ENCODE measurements at places on chromosomes 5 and 9.

GRCh38 chr5:158751961-158752655 is 347.6 kb downstream of the EBF1 start:
- no peak for DNase-seq

GRCh38 chr5:113293975-113294310 is 140.8 kb downstream of the TSSK1B start:
- no peak for DNase-seq

DNA sequence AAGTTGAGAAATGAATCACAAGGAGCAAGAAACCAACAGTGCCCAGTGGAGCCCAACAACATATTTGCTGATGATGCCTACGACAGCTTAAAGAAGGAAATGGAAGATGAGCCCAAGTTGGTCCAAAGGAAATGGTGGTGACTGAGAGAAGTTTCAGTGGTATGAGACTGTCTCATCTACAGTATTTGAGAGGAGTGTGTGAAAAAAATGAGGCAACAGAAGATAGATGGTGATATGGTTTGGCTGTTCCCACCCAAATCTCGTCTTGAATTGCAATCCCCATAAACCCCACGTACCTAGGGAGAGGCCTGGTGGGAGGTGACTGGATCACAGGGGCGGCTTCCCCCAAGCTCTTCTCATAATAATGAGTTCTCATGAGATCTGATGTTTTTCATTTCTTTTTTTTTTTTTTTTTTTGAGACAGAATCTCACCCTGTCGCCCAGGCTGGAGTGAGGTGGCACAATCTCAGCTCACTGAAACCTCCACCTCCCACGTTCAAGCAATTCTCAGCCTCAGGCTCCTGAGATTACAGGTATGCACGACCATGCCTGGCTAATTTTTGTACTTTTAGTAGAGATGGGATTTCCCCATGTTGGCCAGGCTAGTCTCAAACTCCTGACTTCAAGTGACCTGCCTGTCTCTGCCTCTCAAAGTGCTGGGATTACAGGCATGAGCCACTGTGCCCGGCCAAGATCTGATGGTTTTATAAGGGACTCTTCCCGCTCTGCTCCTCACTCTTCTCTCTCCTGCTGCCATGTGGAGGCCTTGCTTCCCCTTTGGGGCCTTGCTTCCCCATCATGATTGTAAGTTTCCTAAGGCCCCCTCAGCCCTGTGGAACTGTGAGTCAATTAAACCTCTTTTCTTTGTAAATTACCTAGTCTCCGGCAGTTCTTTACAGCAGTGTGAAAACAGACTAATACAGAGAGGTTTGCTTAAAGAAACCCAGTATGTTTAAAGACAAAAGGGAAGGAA is 30.2 kb downstream of the EFCAB9 start:
- DNase-seq, result no peak

DNA sequence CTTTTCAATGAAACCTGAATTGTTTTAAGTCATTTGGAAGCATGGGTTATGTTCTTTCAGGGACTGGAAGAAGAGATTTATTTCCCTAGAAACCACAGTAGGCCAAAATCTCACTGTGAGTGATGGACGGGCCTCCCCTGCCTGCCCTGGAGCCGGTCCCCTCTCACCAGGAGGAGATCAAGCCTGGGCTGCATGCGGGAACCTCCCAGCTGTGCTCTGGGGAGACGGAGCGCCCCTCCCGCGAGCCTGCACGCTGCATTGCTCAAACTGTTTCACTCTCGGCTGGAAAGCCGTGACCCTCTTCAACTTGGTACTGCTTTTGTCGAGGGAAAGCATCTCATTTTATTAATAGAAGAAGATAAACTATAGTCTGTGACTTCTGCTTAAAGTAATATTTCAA is 85.4 kb downstream of the IRX2 start:
- DNase-seq, result no peak

DNA sequence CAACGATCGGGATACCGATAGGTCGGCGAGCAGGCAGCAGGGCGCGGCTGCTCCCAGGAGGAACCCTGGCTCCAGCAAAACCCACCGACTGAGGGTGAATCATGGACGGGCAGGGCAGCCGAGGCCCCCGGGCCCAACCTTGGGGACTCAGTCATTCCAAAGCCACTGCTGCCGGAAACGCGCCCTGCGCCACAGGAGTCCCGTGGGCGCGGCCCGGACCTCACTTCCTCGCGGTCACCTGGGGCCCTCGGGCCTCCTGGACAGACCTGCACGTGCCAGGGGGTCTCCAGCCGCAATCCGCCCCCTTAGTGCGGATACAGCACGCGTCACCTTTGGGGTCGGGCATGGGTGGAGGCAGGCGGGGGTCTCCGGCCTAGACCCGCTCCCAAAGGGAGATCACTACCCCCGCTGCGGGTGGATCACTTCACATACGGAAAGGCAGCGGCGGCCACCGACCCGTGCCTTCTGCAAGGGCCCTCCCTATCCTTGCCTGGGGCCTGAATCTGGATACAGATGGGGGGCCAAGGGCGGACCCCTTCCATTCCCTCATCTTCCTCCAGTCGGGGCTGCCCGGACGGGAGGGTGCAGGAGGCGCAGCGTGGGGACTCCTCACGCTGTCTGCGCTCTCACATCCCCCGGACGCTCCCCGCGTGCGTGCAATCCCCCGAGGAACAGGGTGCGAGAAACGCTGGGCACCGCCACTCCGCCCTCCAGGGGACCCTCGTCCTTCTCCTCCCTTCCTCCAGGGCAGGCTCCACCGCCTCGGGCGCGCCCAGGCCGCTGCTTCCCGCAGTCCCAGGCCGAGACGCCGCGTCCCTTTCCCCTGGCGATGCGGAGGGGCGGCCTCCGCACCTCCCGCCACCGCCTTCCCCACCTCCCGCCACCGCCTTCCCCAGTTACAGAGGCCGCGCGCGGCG is 586 bp downstream of the TXN start:
- no peak for DNase-seq

DNA sequence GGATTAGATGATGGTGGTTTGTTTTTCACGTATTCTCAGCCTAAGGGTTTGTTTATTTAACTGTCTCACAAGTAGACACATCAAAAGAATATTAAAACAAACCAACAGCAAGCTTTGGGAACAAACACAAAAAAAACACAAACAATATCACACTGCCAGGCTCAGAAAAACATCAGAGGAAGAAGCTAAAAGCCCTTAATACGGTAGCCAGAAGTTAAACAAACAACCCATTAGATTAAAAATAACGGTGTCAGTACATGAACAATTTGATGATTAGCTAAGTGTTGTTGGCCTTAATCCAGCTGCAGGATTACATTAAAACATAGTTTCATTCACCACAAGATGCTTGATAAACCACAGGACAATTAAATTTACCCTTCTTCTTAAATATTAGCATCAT is 15.9 kb upstream of the DMRT2 start:
- DNase-seq, result no peak

DNA sequence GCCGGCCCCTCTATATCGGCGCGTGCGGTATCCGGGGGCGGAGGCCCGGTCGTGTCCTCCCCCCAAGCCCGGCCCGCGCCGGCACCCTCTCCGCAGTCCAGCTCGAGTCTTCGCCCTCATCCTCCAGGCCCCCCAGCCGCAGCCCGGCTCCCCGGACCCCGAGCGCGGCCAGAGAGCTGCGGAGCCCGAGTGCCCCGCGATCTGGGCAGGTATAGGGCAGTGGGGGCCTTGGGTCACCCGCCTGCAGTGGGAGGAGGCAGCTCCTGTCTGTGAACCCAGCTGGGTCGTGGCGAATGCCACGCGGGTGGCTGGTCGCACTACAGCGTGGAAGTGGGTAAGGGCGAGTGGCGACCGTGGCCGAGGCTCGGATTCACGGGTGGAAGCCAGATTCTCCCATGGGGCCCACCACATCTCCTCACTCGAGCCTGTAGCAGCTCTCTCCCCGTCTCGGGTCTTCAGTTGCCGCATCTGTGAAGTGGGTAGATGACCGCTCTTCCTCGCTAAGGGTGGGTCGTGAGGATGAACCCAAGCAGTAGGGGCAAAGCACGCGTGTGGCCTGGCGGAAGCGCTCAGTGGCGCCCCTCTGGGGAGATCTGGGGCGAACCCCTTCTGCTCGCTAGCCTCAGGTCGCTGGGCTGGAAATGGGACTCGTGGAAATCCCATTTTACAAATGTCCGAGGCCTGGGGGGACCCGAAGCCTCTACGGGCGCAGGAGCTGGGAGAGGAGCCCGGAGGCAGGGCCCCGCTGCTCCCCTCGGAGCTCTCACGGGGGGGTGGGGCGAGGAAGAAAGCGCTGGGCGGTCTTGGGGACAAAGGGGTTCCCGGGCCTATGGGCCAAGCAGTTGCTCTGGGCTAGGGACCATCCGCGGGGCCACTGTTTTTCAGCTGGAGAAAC is 1.9 kb downstream of the NR5A1 start:
- DNase-seq, result no peak

DNA sequence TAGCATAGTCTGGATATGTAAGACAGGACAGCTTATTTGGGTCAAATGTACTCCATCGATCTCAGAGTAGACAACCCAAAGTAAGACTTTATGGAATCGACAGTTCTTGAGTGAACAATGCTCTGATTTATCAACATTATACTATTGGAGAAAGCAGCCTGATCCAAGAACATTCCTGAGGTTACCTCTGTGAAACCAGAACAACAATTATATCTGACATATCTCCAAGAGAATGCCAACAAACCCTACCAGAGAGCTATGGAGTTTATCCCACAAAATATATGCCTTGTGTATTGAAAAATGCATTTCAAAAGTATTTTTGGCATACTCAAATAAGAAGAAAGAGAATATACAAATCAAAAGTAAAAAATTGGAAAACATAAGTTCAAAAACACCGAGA is 1985.9 kb downstream of the EFNA5 start:
- no peak for DNase-seq

GRCh38 chr5:14714706-14715105 is 50.2 kb downstream of the OTULIN start:
- no peak for DNase-seq

DNA sequence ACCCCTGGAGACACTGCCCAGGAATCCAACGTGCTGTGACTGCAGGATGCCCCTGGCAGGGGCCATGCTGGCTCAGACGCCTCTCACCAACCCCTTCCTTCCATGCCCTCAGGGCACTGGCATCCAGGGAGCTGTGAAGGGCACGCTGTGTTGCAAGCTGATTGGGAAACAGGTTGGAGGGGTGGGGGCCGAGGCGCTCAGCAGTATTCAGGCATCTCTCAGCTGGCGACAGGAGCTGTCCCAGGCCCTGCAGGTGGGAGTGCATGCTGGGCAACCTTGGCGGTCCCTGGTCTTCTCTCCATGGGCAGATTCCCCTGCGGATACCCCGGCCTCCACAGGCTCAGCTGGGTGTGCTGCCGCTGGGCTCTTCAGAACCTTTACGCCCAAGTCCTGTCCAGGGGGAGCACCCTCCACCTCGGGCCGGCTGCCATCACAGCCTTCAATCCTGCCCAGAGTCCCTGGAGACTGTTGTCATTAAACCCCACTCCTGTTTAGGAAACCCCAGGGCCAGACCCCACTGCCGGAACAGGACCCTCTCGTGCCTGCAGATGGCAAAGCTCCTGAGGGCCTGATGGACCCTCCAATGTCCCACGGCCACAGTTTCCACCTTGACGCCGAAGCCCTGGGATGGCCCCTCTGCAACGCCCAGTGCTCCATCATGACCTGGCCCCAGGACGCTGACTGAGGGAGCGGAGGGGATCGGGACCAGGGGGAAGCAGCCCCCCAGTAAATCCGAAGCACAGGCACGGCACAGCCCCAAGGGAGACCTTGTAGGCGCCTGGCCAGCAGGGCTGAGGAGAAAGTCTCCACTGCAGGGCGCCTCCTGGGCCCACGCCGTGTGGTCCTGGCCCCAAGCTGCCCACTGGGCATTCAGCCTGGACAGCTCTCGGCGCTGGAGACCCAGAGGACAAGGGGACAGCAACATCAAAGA is 9.3 kb downstream of the TPPP start:
- DNase-seq, result no peak

DNA sequence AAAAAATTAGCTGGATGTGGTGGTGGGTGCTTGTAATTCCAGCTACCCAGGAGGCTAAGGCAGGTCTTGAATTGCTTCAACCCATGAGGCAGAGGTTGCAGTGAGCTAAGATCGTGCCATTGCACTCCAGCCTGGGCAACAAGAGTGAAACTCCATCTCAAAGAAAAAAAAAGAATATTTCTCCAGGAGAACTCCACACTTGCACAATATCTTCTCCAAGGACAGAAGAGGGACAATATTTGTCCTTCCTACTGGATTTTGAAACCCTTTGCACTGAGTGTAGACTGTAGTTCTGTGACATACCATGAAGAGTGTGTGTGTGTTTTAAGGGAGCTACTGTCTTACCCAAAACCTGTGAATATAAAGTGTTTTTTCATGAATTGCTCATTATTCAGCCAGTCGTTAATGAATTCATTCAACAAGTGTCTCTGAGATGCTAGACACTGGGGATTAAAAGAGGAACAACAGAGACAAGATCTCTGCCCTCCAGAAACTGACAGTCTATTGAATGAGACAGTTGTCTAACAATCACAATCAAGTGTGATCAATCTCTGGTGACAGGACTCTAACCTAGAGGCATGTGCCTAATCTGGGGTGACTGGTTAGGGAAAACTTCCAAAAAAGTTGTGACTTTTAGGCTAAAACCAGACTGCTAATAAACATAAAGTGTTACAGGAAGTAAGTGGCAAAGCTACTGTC is 9.8 kb upstream of the UBE2D2 start:
- no peak for DNase-seq

GRCh38 chr9:74810200-74810599 is 77.5 kb downstream of the TRPM6 start:
- DNase-seq, result no peak

- no peak for DNase-seq
Observed at GRCh38 chr5:149160291-149160787, 19.0 kb downstream of the ABLIM3 start.

- no peak for DNase-seq
Observed at GRCh38 chr9:117074342-117074662, 340.6 kb downstream of the ASTN2 start.

DNA sequence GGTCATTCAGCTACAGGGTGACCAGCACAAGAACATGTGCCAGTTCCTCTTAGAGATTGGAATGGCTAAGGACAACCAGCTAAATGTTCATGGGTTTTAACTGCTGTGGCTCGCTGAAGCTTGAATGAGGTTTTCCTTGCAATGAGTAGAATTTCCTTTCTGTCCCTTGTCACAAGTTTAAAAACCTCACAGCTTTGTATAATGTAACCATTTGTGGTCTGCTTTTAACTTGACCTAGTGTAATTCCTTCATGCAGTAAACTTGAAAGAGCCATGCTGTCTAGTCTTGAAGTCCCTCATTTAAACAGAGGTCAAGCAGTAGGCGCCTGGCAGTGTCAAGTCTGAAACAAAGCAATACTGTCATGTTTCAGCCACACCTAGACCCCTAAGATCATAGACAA is 181.3 kb upstream of the DMRT1 start:
- no peak for DNase-seq

All from kidney epithelial cell (primary cell).